ENCODE measurements at places on chromosomes 5 and 9.

DNA sequence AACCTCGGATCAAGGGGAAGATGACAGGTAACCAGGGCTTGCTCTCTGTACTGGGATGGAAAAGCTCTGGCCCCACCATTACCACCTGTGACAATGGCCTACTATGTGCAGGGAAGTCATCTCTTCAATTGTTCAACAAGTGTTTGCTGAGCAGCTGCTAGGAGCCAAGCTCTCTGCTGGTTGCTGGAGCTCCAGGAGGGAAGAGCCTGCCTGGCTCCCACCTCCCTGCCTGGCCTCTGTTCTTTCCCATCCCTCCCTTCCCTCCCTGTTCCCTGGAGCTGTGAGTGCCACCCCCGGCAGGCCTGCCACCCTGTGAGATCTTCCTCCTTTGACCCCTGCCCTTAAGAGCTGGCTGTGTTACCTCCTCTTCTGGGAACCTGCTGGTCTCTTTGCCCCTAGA is 59.7 kb upstream of the IER5L start:
- DNase-seq, result no peak

DNA sequence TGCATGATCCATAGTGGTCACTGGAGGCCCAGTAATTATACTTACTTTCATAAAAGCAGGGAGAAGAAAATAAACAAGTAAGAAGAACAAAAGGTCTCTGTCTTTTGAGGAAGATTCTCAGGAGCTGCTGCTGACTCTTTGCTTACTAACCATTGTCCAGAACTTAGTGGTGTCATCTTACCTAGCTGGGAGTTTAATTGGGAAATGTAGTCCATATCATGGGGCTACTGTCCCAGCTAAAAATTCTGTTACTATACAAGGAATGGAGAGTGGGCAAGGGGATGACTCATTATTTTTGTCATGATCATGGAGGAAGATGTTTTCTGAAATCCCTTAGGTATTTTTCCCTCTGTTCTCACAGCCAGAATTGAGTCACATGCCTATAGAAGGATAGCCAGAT is 639.3 kb downstream of the MTRR start:
- DNase-seq, result no peak

- peak; percentile 29 for DNase-seq
These were observed 107.7 kb downstream of the TENT4A start for GRCh38 chr5:6820851-6821479.

DNA sequence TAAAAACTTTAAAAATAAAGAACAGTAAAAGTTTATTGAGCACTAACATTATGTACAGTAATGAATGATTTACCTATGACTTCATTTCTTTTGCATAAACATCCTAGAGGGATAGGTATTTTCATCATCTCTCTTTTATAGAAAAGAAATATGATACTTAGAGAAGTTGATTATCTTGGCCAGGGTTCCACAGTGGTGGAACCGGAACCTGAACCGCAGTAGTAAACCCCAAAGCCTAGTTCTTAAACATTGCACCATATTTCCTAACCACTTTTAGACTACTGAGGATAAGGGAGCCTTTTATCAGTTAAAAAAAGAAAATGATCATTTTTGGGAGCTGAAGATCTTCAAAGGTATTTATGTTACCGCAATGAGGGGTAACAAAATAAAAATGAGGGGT is 205.7 kb upstream of the SGCD start:
- no peak for DNase-seq

DNA sequence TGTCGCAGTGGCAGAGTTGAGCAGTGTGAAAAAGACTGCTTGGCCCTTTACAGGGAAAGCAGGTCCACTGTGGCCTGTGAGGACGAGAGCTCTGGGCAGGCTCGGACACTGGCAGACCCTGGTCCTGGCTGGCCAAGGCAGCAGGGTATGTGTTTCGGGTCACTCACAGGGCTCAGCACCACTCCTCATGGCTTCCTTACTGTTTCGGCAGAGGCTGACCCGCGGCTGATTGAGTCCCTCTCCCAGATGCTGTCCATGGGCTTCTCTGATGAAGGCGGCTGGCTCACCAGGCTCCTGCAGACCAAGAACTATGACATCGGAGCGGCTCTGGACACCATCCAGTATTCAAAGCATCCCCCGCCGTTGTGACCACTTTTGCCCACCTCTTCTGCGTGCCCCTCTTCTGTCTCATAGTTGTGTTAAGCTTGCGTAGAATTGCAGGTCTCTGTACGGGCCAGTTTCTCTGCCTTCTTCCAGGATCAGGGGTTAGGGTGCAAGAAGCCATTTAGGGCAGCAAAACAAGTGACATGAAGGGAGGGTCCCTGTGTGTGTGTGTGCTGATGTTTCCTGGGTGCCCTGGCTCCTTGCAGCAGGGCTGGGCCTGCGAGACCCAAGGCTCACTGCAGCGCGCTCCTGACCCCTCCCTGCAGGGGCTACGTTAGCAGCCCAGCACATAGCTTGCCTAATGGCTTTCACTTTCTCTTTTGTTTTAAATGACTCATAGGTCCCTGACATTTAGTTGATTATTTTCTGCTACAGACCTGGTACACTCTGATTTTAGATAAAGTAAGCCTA is 15.7 kb downstream of the SQSTM1 start:
- no peak for DNase-seq

- no peak for DNase-seq
These were observed 343.2 kb downstream of the DMAC1 start for GRCh38 chr9:7456377-7456776.

Measured in AML-193 (cell line).